ENCODE measurements at places on chromosomes 2 and 18.
A peak's percentile ranks its signal among the peaks of the same experiment; 100 is the strongest.

DNA sequence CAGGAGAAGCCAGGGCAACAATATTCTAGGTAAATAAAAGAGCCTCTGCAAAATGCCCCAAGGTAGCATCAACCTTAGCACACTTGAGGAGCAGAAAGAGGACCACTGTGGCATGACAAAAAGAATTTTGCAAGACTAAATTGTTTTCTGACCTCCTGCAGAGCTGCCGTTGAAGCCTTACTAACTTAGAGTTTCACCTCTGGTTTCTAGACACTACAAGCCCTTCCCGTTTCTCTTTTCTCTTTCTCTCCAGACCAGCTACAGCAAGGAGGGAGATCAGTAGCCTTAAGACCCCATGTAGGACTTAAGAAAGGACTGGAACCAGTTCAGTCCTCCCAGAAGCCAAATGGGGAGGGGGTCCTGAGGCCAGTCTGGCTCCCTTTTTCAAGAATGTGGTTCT is 73.3 kb upstream of the SP3 start:
- no peak for DNase-seq

- no peak for DNase-seq
These were observed 93.5 kb upstream of the SLC14A2 start for GRCh38 chr18:45521777-45522176.

DNA sequence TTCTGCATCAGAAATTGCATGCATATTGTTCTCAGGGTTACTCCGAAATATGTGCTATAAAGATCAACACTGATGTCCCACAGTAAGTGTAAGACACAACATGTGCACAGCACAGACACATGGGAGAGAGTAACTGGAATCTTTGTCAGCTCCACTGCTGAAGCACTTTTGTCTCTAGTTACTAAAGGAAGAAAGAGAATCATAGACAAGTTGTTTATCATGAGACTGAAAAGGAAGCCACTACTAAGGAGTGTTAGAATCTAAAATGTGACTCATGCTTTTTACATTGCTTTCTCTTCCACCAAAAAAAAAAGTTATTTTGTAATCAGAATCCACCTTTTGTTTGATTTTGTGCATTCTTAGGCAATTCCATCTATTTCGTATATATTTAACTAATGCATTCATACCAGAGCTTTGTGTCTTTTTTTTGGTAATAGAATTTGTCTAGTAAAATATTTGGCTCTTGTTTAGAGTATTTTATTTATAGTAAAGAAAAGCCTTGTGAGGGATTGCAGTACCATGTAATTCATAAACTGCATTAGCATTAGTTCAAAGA is 502.4 kb downstream of the FBXO15 start:
- DNase-seq, result no peak

- DNase-seq, result peak; percentile 74
These were observed 603.7 kb upstream of the ZEB2 start for GRCh38 chr2:145123606-145124005.

DNA sequence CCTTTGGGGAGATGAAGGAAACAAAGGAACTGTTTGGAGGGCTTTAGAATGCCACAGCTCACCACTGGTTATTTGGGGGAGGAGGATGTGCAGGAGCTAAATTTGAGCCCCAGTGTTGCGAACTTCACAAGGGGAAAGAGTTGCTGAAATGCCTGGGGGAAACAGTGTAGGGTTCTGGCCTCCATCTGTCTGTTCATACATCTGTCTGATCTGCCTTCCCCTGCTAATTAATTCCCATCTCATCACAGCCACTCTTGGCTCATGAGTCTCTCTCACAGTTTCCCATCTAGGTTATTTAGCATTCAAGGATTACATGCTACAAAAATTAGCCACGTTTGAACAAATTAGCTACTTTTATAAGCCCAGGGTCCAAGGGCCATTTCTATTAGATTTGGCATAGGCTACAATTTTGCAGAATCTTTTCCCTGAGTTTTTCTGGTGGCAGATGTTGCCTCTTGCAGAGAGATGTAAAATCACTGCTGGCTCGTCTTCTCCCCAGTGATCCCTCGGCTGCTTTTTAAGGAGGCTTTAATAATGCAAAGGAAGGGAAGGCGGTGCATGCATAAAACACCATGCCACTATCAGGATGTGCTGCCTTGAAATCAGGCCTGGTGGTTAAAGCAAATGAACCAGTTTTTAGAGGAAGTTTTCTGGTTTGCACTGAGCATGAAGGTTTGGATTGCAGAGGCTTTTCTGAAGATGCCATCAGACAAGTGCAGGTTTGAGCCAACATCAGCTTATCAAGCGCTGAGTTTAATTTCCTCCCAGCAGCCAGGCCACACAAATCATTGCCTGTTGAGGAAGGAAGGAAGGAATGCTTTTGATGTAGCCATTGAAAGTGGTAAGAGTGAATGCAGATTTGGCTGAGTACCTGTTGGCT is 35.0 kb downstream of the ADD2 start:
- no peak for DNase-seq

GRCh38 chr2:180130403-180130802 is 123.3 kb upstream of the CWC22 start:
- no peak for DNase-seq

GRCh38 chr2:7607441-7608173 is 690.4 kb downstream of the RNF144A start:
- DNase-seq, result no peak

- no peak for DNase-seq
These were observed 2.7 kb downstream of the GEN1 start for GRCh38 chr2:17756668-17757067.

DNA sequence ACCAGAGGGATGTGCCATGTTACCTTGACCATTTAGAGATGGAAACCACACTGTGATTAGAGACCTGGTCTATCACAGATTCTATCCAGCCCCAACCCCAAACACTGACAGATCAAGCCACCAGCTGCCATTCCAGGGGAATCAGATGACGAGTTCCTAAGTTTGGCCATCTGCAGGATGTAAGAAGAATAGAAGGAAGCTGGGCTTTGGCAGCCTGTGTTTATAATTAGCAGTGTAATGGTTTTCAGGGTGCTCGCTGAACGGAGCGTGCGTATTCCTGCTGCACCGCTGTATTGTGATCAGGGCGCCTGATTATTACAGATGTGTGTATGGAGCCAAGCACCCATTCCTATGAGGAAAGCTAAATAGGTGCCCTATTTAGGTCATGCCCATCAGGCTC is 138.1 kb downstream of the LRRC30 start:
- no peak for DNase-seq

DNA sequence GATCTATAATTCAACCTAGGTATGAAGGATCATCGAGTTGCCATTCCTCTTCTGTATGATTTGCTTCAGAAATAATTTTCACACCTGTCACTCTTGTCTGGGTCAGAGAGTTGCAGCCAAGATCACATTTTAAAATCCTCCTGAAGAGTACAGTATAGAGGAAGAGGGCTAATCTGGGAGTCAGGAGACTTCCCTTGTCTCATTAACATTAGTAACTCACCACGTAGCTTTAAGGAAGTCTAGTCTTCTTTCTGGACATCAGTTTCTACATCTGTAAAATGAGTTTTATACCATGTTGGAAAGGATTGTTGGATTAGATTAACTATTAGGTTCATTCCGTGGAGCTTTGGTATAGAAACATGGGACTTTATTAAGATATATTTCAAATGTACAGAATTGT is 109.4 kb downstream of the TDRD15 start:
- DNase-seq, result no peak

DNA sequence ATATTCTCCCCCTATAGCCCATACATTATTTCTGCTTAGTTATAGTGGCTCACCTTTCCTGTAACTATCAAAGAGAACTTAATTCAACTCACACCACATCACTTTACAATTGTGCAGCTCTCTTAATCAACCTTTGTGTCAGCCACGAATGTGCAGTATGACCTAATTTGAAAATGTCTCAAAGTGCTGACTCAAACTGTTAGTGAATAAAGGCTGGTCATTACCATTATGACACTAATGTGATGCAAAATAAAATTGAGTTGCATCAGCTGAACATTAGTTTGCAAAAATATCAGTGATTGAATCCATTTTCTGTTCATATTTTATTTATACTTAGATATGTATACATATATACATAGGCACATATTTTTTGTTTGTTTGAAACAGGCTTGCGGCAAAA is 251.8 kb downstream of the MEIS1 start:
- no peak for DNase-seq

DNA sequence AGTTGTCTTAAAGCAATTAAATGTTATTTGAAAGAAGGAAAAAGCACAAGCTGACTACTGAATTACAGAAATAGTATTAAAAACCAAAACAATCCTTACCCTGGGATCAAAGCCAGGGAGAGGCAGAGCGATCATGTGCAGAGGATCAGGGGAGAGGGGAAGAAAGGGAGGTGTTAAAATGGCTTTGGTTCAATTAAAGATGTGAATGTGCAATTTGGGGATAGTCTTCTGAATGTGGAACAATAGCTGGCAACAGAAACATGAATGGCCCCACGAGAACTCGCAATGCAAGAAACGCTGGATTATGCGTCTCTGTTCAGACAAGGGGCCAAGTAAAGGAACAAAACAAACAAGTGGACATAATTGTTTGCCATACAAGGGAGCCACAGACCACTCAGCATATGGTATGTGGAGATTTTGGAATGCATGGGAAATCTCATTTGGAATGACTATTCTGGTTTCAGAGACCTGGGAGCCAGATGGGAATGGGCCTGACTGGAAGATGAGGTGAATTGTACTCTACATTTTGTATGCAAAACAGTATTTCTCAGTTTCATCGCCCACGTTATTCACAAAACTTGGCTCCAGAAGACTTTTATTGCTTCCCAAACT is 155.4 kb downstream of the SLC4A3 start:
- no peak for DNase-seq

DNA sequence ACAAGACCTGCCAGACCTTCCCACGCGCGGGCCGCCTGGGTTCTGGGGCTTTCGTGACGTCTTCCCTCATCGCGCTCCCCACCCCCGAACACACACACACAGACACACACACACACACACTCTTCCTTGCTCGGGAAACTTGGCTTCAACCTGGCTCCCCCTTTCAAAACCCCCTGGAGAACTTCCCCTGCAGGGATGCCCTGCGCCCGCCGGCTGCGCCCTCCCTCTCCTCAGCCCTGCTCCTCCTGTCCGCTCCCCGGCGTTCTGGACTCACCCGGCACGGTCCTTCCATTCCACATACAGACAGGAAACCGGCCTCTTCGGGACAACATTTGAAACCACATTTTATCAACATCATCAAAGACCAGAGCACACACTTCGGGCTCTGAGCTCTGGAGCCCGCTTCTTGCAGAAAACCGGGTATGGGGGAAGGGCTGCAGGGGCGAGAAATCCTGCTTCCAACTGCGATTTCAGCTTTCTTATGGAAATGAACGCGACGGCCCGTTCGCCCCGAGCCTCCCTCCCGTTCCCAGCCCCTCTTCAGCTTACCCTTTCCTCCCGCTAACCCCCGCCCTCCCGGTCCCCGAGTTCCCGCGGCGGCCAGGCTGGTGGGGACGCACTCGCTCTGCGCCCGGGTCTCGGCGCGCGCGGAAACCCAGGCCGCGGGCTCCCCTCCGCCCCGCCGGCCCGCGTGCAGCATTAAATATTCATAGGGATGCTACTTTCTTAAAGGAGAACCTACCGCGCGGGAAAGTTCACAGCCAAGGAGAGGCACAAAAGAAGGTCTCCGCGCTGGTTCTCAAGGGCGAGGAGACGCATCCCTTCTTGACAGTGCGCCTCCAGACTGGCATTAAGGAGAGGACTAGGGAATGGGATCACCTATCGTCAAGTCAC is 18.3 kb downstream of the POU3F3 start:
- no peak for DNase-seq

DNA sequence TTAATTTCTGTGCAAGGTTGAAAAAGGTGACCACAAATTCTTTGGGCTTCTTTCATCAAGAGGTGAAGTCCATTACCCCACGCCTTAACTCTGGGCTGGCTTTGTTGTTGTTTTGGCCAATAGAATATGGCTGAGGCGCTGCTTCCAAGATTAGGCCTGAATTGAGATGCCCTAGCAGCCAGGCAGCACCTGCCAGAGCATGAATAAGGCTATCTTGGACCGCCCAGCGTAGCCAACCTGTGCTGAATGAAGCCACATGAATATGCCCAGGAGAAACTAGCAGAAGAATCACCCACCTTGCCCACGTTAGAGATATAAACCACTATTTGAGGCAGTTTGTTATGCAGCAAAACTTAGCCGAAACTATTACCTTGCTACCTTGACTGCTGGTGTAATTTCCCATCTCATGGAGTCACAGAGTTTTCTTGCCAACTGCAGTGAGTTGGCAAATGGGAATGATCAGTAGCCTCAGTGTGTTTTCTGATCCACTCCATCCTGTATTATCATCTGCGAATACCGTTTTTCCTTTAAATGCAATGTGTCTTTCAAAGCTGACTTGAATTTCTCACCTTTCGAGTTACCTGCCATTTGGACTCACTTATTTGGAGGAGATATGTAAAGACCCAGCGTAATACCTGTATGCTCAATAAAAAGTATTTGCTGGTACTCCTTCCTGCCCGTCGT is 679 bp downstream of the TSGA10 start:
- DNase-seq, result no peak

DNA sequence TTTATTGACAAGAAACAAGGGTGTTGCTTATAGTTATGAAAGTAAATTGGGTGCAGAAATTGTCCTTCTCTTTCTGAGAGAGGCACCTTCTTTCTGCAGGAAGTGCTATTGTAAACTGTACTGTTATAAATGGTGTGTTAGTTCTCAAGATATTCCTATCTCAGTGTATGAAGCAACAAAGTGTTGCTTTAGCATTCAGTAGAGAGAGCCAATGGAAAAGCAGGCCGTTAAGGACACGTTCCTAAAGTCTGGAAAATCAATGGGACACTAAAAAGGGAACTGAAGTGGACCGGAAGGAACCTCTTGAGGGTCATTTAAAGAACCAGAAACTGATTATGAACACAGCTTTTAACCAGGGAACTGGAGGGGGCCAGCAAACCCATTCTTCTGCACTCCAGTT is 510.0 kb upstream of the ZEB2 start:
- no peak for DNase-seq

- DNase-seq, result no peak
These were observed 4.2 kb downstream of the UXS1 start for GRCh38 chr2:106189764-106190468.

GRCh38 chr2:166285215-166285614 is 90.5 kb downstream of the SCN9A start:
- no peak for DNase-seq

DNA sequence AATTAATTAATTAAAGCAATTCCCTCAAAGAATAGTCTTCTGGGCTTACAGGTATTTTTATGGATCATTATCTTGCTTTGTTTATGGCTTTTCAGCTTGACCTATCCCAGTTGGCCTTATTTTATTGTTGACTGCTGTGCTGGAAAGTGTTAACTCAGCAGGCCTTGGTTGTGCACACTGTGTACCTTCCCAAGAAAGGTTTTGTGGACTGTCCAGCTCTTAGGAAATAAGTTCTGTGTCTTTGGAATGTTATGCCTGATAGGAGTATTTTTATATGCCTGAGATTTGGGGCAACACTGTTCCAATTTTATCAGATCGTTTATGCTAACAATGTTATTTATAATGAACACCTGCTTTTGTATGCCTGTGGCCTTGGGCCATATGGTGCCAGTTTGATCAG is 671.9 kb upstream of the ZNF804A start:
- DNase-seq, result no peak

DNA sequence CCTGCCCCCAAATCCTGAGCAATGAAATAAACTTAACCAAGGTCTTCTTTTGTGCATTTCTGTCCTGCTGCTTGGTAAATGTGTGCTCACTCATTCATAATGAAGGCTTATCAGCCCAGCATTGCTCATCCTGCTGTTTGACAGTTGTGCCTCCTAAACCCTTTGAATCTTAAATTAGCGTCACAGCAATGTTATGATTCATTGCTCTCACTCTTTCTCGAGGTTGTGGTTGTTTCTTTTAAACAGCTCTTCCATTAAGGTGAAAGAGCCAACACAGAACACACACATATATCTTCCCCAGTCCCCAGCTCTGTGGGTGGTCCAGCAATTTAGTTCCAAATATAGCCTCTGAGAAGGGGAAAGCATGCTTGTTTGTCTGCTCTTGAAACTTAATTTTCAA is 84.0 kb downstream of the EVA1A start:
- DNase-seq, result no peak
